Activated T-helper 1 cell treated with anti-CD3 and anti-CD28 coated beads, Interleukin-2, amount 50 U/mL, for 16 hours (primary cell): ENCODE measurements at places on chromosomes 1 and 21.

- no peak for DNase-seq
These were observed 132.0 kb downstream of the ZBTB18 start for GRCh38 chr1:244183037-244183436.

- no peak for DNase-seq
These were observed 19.9 kb downstream of the SGIP1 start for GRCh38 chr1:66553846-66554245.

DNA sequence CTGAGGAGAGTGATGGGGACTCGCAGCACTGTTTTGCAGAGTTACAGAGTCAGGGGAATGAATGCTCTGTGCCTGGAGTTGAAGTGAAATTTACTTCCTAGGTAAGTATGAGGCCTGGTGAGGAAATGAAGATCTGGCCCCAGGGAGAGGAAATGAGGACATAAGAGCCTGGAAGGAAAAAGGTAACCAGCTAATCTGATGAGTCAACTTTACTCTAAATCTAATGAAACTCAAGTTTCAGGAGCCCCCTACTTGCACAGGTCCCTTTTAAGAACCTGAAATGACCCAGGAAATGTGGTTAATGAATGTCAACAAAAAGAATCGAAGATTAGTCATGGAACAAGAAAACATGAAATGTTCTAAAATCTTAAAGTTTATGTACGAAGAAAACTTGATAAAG, 599.0 kb downstream of the AGBL4 start:
- DNase-seq = no peak

GRCh38 chr1:147612366-147612765, 58.0 kb downstream of the ACP6 start:
- no peak for DNase-seq

- DNase-seq = no peak
These were observed 41.2 kb downstream of the CDCP2 start for GRCh38 chr1:54111624-54112023.

- DNase-seq = no peak
These were observed 491 bp upstream of the RAP1A start for GRCh38 chr1:111618961-111619634.

GRCh38 chr1:29029667-29030066, 94.0 kb downstream of the TMEM200B start:
- DNase-seq = no peak
